ENCODE measurements at places on chromosomes 7 and 10.

DNA sequence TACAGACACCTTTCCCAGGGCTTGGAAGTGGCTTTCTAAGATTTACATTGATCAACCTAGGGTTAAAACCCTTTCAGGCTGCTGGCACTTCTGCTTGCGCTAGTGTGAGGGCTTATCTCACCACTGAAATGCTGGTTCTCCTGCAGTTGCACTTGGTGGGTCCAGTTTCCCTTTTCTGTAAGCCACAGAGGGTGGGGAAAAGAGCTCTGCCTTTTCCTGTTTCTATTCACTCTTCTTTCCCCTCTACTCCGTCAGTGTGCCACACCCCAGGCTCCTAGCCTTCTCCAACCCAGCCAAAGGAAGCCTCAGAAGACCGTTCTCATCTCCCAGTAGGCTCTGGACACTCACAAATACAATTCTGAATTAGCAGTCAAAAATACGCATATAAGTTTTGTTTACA lies 19.0 kb upstream of the CAPZA2 start:
- DNase-seq: peak; percentile 41

DNA sequence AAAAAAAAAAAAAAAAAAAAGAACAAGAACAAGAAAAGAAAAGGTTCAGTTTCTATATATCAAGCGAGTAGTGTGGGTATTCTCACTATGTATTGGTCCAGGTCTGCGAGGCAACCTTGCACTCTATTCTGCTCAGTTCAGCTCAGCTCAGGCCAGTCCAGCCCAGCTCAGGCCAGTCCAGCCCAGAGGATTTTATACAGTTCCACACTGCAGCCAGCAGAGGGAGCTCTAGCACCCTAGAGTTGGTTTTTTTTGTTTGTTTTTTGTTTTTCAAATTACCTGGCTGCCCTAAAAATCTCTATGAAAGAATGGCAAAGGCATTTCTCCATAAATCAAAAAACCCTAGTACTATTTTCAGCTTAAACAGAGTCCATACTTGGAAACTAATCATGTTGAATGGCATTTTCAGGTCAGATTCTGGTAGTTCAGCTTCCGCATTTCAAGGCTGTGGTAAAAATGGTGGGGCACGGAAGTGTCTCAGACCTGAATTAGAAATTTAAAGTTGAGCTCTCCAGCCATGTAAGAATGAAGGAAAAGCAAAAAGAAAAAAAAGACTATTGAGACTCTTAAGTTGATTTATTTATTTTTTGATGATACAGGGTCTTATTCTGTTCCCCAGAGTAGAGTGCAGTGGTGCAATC lies 55.2 kb upstream of the GSDME start:
- peak; percentile 47 for DNase-seq

- no peak for DNase-seq
Measured at GRCh38 chr10:70391654-70392053, 9.2 kb upstream of the LRRC20 start.

GRCh38 chr7:55019191-55019690 lies 424 bp downstream of the EGFR start:
- DNase-seq: no peak

DNA sequence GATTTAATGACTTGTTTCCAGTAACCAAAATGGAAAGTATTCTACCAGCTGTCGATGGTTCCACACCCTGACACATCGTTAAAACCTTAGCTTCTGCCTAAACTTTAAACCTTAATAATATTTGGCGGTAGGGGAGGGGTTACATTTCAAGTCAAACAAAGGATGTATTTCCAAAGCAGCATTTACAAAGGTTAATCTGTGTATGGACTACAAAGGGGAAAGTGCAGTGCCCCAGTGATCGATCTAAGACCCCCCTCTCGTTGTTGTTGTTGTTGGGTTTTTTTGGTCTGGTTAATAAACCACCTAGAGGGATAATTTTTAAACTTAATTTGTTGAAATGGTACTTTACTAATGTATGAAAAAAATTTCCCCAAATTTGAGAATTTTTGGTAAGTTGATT lies 1.1 kb upstream of the STEAP2 start:
- DNase-seq: no peak

GRCh38 chr7:78041423-78041822 lies 242.8 kb downstream of the PHTF2 start:
- DNase-seq: no peak

GRCh38 chr7:128322040-128322643 lies 21.6 kb downstream of the RBM28 start:
- DNase-seq: peak; percentile 62

- no peak for DNase-seq
Measured at GRCh38 chr10:33831591-33831990, 497.1 kb upstream of the NRP1 start.

- no peak for DNase-seq
Measured at GRCh38 chr7:126718419-126718818, 534.3 kb downstream of the GRM8 start.

DNA sequence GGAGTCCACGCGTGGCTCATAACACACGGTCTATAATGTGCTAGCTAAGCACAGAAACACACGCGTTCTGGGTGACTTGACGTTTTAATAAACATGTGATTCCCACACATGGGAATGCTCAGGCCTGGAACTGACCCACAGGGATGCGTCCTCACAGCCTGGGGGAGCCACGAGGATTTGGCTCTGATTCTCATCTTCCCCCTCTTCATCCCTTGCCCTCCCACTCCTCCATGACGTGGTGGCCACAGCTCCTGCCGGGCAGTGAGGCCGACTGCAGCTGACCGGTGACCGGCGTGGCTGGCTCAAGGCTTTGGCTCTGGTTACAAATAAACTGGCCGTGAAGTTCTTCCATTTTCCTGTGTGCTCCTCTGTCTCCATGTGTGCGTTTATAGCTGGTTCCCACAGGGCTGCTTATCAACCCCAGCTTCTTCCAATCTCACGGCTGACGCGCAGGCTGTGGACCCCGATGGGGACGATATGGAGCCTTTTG lies 40.9 kb upstream of the KLF6 start:
- DNase-seq: no peak

DNA sequence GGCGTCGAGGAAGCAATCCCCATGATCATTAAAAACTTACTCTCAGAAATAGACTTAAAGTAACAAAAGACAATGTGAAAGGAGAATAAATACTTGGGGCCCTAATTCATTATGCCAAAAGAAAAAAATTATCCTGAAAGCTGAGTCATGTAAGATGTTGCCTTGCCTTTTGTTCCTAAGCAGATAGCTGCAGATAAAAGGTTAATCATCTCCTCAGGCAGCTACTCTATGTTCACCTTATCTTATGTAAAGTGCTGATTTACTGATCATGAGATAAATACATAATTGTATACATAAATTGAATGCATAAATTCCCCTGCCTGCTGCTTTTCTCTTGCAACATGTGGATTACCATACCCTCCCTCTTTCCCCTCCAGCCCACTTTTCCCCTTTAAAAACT lies 28.1 kb upstream of the CREB3L2 start:
- DNase-seq: no peak

DNA sequence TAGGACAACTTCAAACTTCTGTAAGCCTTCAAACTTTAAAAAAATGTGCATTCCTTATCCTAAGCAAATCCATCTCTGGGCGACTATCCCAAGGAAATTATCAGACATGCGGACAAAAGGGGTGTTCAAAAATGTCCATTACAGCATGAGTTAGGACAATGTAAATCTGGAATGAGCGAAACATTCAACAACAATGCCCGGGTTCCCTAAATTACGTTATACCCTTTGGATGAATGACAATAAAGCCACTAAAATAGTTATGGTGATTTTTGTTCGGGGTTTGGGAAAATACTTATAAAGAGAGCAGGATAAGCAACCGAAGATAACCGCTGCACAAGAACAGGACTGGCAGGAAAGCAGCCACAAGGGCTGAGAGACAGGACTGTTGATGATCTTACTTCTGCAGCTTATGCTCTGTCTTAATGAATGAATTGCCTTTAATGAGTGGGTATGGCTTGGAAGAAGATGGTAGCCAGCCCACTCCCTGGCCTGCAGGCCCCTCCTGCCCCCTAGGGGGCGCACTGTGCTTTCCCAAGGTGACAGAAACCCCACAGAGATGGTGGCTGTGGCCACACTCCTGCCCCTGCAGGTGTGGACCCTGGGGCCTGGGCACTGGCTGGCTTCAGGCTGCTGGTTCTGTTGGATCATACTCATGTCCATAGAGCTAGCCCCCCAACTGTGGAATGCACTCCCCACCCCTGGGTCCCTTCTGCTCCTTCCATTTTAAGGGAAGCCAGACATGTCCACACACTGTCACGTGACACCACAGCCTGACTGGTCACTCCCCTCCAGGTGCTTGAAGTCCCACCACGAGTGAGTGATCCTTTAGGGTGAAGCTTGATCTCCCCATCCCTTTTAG lies 45.0 kb downstream of the ZCCHC24 start:
- DNase-seq: peak; percentile 71

DNA sequence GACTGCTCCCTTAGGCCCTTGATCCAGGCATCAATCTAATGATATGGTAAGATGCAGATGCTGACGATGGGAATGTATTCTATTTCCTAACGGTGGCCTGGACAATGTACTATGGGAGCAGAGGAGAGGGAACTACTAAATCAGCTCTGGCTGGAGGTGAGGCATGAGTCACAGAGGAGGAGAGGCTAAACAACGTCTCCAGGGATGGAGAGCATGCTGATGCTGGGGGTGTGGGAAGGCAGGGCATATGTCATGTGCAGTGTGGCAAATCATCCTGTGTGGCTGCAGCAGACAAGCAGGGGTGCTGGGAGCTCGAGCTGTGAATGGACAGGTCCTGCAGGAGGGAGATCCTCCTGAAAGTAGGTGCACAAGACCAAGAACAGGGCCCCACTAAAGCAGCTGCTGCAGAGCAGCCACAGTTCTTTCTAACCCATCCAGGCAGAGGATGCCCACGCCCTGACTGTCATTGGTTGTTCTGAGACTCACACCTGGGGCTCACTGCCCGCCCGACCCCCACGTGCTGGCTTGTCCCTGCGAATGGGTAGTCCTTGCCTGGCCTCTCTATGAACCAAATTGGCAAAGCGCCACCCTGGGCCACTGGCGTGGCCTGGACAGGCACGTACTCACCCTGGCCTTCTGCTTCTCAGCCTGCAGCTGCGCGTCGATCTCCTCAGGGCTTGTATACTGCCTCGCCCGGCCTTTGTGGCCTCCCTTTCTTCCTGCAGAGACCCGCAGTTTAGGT lies 4.0 kb downstream of the PDAP1 start:
- DNase-seq: no peak

DNA sequence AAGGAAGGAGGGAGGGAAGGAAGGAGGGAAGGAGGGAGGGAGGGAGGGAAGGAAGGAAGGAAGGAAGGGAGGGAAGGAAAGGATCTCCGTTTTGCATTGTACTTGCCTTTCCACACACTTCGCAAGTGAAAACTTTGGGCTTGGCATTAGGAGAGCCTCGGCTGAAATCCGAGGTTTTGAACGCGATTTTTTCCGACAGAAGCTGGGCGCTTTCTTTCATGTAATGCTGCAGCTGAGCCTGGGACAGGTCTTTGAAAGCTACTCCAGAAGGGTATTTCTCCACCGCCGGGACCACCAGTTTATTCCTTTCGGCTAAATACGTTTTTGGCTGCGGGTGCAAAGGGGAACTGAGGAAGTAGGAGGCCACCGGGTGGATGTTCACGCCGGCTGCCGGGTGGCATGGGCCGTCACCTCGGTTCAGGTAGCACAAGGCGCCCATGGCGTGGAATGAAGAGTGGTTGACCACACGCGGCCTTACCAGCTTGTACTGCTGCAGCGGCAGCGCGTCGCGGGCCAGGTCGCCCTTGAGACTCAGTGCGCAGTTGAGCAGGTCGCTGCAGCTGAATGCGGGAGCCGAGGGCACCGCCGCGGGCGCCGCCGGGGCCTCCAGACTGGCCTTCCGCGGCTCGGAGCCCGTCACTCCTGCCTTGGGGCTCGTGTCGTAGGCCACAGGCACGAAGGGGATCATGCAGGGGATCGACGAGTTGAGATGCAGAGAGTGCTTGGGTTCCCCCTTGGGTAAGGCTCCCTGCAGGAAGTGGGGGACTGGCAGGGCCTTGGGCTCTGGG lies 825 bp downstream of the FEZF1 start:
- no peak for DNase-seq

DNA sequence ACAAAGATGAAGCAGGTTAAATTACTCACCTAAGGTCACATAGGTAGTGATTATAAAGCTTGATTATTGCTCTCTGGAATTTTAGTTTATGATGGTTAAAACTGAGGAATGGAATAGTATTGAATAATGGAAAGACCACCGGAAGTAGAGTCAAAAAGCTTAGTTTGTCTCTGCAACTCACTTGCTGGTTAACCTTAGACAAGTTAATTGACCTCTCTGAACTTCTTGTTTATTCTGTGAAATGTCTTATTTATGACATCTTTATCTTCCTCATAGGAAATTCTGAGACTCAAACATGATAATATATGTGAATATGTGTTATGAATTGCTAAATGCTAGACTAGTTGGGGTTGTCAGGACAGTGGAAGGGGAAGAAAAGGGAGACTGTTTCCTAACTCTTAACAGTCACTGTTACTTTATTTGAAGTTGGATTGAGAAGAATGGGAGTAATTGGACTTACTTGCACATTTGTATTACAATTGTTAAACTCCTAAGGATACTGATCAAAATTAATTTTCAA lies 9.6 kb downstream of the DLD start:
- DNase-seq: no peak

GRCh38 chr7:42596737-42597136 lies 315.1 kb downstream of the C7orf25 start:
- DNase-seq: no peak

DNA sequence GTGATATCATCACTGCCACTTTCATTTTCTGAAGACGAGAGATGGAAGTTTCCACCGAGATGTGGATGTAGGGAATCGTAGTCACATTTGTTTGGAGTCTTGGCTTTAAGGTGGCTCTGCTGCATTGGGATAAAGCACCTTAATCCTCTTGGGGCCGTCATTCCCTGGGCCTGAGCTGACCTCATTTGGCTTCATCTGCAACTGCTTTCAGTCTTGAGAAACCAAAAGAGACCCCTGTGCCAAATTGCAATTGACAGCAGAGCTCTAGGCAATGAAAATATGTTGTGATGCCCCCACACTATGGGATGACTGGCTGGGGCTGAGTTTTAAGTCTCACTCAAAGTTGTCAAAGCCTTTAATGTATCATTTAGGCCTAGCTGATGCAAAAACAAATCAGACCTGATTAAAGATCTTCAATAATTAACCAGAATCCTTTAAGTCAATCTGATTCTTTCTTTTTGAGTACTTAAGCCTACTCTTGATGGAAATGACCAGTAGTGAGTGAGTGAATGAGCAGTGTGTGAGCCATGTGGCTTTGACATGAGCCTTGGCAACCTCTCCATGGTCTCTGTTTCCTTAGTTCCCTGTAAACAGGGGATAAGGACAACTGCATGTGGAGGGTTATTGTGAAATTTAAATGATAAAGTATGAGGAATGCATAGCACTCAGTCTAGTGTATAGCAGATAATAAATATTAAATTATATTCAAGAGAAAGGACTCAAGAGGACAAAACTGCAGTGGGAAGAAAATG lies 155.0 kb downstream of the BMPER start:
- DNase-seq: no peak

DNA sequence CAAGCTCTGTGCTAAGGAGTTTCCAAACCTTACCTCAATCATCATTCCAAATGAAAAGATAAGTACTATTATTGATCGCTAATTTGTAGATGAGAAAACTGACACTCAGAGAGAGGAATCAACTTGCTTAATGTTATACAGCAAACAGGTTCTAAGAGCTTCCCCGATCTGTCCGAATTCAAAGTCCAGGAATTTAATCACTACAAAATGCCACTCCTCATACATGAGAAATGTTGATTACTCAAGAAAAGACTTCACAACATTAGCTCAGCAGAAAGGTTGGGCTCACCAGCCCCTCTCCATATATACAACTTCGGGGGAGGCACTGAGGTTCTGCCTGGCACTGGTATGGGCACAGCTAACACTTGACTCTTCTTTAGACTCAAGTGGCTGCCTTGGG lies 80.7 kb downstream of the SLC16A9 start:
- DNase-seq: no peak

All from pons (tissue), 1 donor.